ENCODE measurements at places on chromosomes 4 and X.

GRCh38 chr4:21327976-21328700, 620.4 kb downstream of the KCNIP4 start:
- DNase-seq = no peak

DNA sequence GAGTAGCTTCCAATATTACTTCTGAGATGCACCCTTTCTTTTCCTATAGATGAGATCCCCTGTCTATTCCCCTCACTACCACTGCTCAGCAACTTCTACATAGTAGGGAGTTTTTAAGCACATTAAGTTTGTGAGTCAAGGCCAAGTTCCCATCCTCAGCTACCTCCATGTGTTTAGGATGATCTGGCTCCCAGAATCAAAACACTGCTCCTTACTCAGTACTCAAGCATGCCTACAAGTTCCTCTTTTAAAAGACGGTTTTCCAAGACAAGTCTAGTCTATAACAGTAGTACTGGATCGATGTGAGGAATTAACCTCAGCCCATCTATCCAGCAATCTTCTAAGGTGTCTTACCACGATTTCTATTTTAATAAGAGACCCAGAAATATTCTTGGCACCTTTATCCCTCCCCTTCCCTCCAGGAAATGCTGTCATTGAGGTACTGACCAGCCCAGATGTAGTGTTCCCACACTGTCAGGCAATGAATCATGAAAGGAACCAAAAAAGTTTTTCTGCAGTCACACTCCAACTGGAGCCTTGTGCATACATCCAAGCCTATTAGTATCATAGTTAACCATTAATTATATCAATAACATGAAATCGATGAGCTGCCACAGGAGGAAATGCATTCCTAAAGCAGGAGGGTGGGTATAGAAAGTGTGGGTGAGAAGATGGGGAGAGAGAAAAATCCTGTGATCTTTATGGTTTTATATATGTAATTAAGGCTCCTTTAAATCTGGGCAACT, 29.6 kb downstream of the AREG start:
- DNase-seq = no peak

DNA sequence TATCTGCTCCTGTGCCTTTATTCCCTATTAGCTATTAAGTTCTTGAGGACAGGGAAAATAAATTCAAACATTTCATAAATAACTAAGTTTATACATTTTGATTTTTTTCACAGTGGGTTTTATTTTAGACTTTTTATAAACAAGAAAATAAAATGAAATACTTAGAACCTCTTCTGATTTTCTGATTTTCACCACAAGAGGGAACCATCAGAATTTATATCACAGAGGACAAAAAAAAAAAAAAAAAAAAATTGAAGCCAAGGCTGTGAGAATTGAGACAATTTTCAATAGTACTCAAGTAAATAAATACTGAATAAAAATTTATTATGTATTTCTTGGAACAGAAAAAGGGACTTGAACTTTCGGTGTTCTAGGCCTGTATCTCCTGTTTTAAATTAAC, 288.1 kb downstream of the SH3BGRL start:
- peak; percentile 14 for DNase-seq

- no peak for DNase-seq
These were observed 934.5 kb downstream of the STPG2 start for GRCh38 chr4:97208749-97209148.

DNA sequence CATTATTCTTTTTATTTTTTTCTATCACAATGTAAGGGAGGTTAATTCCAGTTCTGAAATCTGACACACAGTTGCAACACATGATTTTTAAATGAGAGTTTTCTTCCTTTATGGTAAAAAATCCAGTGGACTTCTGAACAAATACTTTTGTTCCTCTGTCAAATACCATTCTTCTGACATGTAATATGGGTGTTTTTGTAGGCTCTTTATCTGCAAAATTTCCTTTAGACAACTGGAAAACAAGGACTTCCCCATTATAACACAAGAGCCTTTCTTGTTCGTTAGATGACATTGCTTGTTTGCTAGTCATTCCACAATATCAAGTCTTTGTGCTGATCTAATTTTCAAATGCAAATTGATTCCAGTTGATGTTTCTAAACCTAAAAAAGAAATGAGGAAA, 7.7 kb downstream of the FANCB start:
- no peak for DNase-seq

- no peak for DNase-seq
These were observed 9.9 kb downstream of the MTNR1A start for GRCh38 chr4:186545436-186545835.

GRCh38 chrX:138921031-138921430, 209.5 kb upstream of the FGF13 start:
- DNase-seq = no peak

DNA sequence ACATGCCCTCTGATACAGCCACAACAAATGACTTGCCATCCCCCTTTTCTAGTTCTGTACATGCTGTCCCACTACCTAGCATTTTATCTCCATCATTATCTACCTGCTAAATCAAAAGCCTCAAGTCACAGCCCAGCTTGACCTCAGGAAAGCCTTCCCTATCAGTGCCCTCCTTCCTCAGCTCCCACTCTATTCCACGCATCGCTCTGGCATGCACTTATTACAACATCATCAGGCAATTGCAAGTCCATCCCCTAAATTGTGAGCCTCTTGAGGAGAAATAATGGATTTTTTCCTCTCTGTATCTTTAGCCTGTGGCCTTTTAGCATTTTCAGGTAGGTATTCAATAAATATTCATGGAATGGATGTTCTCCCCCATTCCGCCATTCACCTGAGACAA, 5.7 kb downstream of the ARL13A start:
- DNase-seq = no peak

DNA sequence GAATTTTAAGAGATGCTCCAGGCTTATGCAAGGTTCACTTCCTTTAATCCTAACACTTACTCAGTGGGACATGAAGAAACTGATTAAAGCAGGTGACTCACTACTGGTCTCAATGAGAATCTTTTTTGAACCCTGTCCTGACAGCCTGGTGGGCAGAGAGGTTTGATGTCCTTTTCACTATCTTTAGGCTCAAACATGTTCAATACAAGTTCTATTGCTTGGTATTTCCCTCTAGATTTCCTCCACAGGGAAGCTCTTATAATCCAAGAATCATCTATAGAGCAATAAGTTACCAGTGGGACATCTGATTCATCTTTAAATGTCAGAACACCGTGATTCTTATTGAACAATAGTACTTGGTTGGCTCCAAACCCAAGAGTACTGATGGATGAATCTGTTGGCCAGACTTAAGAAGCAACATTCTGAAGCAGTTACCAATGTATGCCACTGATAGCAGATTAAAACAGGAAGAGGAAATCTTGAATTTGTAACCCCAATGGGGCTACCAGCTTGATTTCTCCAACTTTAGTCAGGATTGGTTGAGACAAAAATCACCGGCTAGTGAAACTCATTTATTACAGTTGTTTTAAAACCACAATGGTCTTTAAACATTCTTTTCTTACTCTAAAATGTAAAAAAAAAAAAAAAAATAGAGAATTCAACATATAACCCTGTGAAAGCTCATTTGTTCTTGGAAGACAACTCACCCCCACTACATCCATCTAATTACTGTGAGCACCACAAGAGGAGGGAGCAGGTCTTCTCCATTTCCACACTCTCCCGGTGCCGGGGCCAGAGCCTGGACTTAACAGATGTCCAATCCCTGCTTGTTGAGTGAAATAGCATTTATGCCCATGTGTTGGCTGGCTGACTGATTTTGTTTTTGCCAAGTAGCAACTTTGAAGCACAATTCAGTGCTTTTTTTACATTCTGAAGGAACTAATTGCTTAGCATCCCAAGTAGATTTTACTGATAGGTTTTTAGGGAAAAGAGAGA, 43.3 kb downstream of the FGFBP1 start:
- no peak for DNase-seq

- DNase-seq = no peak
These were observed 11.4 kb downstream of the ANK2 start for GRCh38 chr4:113060853-113061252.

DNA sequence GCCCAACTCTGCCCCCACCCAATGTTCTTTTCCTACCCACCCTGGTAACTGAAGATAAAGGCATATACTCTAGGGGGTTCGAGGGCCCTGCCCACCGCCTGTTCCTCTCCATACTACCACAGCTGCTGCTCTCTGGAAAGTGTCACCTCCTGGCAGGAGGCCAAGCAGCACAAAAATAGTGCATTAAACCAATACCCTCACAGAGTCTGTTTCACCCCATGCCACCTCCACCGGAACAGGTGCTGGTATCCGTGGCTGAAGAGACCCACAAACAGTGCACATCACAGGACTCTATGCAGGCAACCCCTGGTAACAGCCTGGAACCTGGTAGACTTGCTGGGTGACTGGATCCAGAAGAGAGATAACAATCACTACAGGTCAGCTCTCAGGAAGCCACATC, 85.1 kb upstream of the CTSO start:
- no peak for DNase-seq

DNA sequence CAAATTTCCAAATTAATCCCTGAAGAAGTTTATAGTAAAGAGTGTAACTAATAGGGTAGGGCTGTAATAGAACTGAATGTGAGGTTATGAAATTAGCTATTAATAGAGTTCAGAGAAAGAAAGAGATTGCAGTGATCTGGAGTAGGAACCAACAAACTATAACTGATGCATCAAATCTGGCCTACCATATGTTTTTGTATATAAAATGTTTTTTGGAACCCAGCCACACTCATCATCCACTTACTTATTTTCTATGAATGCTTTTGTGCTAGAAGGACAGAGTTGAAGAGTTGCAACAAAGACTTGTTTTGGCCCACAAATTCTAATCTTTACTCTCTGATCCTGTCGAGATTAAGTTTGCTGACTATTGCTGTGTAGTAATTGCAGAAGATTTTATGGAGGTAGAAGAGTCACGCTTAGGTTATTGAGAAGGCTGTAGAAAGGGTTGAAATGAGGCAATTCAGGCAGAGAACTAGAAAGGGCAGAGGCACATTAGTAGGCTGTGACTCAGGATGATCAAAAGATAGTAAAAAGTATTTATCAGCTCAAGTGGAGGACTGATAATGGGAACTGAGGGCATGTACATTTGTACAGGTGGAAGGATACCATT, 298.7 kb upstream of the EMCN start:
- no peak for DNase-seq

- DNase-seq = no peak
These were observed 4.2 kb downstream of the CXorf65 start for GRCh38 chrX:71102292-71102691.

DNA sequence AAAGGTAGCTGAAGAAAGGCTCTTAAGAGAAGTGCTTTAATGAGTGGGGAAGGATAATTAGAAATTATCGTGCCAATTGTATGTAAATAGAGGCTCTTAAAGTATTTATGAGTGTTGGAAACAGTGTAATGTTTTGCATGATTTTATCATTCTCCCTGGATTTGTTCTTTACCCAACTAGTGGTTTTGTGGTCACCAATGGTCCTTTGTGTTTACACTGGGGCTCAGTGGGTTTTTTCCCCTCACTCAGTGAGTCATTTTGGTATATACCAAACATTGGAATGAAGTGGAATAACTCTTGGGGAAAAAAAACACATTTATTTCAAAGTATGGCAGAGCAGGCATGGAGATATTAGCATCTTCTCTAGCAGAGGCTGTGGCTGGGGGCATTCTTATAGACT, 20.8 kb upstream of the LGI2 start:
- no peak for DNase-seq

DNA sequence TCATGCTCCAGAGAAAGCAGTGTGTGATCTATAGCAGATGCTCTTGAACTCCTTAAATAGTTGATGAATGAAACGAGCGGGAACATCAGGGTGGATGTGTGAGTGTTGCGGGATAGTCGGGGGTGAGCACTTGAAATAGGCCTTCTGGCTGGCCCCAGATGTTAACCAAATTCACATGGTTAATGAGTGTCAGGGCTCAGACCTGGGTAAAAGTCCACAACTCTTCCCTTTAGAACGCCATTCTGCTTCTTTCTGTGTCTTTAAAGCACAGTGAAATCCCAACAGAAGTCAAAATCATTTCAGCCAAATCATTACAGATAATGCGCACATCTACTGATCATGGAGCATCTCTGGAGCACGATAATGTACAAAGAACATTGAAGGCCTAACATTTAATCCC, 249.4 kb upstream of the BOD1L1 start:
- no peak for DNase-seq

DNA sequence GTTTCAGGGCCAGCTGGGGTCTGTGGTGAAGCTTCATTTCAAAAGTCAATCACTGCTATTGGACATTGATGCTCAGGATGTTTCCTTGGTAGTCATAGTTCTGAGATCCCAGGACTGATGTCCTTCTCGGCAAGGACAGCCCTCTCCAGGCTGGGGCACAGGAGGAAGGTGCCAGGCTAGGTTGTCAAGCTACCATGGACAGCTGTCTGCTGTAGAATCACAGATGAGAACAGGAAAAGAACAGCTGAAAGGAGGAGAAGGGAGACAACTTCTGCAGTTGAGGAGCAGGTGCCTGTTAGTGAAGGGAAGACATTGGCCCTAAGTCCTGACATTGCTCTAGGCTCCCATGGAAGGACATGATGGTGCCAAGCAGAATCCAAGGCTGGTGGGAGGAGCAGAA, 58.0 kb downstream of the XAGE2 start:
- DNase-seq = no peak

GRCh38 chrX:51893931-51894696, 691 bp downstream of the MAGED1 start:
- DNase-seq = peak; percentile 1

DNA sequence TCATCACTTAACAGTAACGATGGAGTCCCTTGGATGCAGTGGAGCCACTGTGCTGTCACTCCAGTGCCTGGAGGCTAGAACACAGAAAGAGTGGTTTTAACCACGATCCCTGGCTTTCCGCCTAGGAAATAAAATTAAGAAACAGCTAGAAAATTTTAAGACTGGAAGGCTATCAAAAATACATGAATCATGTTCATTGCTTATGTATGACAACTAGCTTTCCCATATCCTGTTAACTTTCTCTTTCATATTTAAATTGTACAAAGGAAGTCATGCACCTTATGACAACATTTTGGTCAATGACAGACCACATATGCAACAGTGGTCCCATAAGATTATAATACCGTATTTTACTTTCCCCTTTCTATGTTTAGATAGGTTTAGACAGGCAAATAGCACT, 115.1 kb downstream of the GALNTL6 start:
- no peak for DNase-seq

DNA sequence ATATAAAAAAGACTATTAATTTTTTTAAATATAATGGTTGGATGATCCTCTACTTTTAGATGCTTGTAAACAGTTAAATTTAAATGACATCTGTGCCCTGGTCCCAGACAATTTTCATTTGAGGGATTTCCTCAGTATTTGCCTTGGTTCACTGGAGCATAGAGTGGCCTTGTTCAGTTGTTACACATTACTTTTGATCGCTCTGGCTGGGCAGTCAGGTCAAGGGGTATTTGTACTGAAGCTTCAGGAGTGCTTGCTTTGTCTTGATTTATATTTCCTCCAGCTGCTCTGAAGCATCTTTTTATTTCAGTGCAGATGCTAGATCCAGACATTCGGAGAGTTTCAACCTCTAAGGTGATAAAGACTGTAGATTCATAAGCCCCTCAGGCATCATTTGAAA, 50.0 kb downstream of the COMMD8 start:
- DNase-seq = no peak

GRCh38 chrX:70554081-70554480, 109.4 kb downstream of the DLG3 start:
- peak; percentile 10 for DNase-seq

- DNase-seq = no peak
These were observed 901 bp downstream of the JADE1 start for GRCh38 chr4:128810331-128810870.

All from Kasumi-1 (cell line).